ENCODE measurements at places on chromosomes 3 and 15. TPM values are rescaled to one million over a fixed set of nuclear protein-coding genes. Genes with fewer than 3 reads are reported as not detected.

DNA sequence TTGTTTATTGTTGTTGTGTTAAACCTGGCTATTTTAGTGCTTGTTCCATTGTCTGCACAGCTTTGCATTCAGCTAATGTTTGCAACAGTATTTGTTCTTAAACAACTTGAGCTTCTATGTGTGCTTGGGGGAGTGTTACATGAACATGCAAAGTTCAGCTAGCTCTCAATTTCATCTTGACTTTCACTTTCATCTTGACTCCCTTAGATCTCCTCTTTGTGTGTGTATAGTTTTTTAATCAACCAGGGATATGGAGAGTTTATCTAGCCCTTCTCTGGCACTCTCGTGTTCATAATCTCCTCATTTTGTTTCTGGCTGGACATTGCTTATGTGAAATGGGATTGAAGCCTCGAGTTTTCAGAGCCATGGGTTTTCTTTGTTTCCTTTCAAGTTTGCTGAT is 212.4 kb upstream of the ZBTB20 start:
- no peak overlapping the region for H3K27ac ChIP-seq
- no peaks in the 10 kb centered on the region for H3K36me3 ChIP-seq
- no peaks in the 10 kb centered on the region for H3K4me1 ChIP-seq
- no peaks in the 10 kb centered on the region for H3K27me3 ChIP-seq
- DNase-seq, result no peak

GRCh38 chr3:39849992-39850715 is 40.7 kb downstream of the MYRIP start:
- no peaks in the 10 kb centered on the region for H3K4me1 ChIP-seq
- no peaks in the 10 kb centered on the region for H3K27me3 ChIP-seq

DNA sequence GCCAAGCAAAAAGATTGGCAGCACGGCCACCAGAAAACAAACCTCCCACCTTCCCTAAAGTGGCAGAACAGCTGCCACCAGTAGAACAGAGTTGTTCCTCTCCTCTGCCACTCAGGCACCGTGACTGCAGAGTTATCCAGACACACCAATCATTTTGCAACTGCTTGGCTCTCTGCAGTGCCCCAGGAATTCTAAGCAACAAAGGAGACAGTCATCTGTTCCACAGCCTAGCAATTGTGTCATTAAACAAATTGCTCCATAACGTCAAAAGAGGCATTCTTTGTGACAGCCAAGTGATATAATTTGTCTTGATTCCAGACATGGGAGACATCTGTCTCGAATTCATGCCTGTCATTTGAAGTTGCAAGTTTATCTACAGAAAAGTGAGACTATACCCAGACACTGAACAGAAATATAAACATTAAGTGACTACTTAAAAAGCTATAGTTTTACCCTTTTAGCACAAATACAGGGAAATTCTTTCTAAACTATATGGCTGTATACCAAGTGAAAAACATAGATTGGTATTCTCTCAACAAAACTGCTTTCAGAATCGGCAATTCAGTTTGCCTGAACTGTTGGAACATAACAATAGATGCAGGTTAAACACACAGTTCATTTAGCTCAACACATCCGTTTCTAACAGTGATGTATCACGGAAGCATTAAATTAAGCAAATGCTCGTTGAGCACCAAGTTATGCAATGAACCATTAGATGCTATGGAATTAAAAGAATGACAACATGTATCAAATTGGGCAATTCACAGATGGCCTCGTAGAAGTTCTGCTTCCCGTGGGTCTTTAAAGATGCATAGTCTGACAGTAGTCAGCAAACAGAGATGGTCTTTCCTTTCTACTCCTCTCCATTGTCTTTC is 281.3 kb downstream of the FGF12 start:
- no peaks in the 10 kb centered on the region for H3K27me3 ChIP-seq
- H3K27ac ChIP-seq, result no peak overlapping the region
- no peak overlapping the region for H3K4me3 ChIP-seq
- H3K36me3 ChIP-seq, result no peaks in the 10 kb centered on the region

GRCh38 chr15:98690272-98690950 is 42.1 kb downstream of the IGF1R start:
- no peak for DNase-seq
- H3K36me3 ChIP-seq, result no peaks in the 10 kb centered on the region
- H3K4me3 ChIP-seq, result no peak overlapping the region
- H3K4me1 ChIP-seq, result peaks cover 37% of the 10 kb centered on the region
- H3K27me3 ChIP-seq, result no peaks in the 10 kb centered on the region
- H3K27ac ChIP-seq, result no peak overlapping the region

ANKRD34C gene
- not detected for total RNA-seq

BFSP2 gene
- not detected for total RNA-seq

CLDN18 gene
- total RNA-seq, result 0.11 TPM

ITPKA gene
- not detected for total RNA-seq

Data from ascending aorta (tissue), 2 donors.